ENCODE measurements at places on chromosomes 3 and 15.
A peak's percentile ranks its signal among the peaks of the same experiment; 100 is the strongest.

DNA sequence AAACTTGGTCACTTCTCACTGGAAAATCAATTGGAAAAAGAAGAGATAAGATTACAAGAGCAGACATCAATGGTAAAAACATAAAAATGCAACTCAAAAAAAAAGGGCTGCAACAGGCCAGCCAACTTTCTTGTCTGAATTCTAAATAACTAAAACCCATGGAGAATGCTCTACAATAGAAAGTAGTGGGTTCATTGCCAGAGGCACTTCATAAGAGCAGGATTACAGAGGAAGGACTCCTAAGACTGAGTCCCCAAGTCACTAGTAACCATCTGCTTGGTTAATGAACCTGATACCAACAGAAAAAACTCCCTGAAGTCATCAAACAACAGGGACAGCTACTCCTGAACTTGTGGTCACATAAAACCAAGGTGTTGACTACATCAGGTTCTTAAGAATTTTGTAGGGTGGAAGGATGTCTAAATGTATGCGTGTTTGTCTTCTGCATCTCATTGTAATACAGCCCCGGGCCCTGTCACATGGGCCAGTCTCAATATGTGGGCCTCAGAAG lies 148.6 kb downstream of the IMPG2 start:
- DNase-seq: no peak

- DNase-seq: no peak
Observed at GRCh38 chr15:25678500-25678855, 184.6 kb downstream of the ATP10A start.

DNA sequence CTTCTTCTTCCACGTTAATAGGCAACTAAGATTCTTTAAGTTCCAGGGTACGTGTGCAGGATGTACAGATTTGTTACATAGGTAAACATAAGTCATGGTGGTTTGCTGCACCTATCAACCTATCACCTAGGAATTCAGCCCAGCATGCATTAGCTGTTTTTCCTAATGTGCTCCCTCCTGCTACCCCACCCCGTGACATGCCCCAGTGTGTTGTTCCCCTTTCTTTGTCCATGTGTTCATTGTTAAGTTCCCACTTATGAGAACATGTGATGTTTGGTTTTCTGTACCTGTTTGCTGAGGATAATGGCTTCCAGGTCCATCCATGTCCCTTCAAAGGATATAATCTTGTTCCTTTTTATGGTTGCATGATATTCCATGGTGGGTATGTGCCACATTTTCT lies 21.1 kb downstream of the GTF2A2 start:
- DNase-seq: no peak

DNA sequence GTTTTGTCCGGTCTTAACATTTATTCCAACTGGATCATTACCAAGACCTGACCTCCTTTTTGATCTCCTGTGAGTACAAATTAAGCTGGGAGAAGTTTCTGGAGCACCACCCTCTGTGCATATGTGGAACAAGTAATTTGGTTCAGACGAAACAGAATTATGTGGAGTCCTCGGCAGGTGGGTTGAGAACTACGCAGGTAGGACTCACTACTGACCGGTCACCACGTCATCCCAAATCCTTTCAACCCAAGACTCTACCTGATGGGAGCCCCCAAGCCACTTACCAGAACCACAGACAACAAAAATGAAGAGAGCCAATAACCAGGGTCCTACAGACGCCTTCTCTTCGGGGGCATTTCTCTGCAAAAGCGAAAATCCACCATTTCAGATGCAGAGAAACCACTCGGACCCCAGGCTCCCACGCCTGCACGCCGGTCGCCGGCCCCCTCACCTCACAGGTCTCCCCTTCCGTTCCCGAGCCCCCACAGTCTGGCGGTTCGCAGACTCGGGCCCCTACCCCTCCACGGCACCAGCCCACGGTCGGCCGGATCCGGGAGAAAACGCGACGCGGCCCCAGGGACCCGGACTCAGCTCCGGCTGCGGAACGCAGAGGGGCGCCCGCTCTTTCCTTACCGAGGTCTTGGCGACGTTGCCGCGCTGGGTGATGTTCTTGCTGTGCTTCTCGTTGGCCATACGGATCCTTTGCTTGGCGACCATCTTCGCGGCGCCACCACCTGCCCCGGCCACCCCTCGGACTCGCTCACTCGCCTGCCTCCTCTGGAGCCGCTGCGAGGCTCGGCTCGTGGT lies 674 bp downstream of the SERP1 start:
- DNase-seq: peak; percentile 6

GRCh38 chr15:46701896-46702295 lies 1015.4 kb upstream of the SEMA6D start:
- DNase-seq: no peak

DNA sequence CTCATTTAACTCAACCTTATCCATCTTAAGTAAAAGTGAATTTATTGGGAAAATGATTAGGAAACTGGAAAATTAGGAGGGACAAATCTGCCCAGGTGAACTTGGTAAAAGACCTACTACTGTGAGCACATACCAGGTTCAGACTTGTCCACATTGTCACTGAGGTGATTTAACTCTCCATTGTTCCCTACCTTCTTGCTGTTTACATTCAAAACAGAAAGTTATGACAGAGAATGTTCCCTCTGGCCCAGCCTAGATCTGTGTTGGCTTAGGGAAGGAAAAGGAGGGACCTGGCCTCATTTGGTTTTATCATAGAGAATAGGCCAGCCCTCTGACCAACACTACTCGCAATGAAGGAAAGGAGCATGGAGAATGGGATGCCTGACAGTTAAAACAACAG lies 117.6 kb downstream of the SATB1 start:
- DNase-seq: no peak

- no peak for DNase-seq
Observed at GRCh38 chr3:60114191-60114590, 1064.4 kb upstream of the CFAP20DC start.

GRCh38 chr3:66224220-66224619 lies 3.4 kb downstream of the SLC25A26 start:
- DNase-seq: no peak

DNA sequence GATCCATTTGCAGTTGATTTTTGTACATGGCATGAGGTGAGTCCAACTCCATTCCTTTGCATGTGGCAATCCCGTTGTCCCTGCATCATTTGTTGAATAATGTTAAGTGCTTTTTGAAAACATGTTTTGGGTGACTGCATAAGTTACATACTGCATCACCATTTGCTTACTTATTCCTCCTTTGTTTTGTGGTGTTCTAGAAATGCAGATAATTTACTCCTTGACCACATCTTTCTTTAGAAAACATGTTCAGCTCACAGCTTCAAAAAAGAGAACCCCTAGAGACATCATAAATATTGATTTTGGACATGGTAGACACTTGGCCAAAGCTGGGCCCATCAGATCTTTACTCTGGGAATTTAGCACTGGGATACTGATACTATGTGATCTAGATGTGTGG lies 135.3 kb upstream of the DAZL start:
- DNase-seq: no peak

DNA sequence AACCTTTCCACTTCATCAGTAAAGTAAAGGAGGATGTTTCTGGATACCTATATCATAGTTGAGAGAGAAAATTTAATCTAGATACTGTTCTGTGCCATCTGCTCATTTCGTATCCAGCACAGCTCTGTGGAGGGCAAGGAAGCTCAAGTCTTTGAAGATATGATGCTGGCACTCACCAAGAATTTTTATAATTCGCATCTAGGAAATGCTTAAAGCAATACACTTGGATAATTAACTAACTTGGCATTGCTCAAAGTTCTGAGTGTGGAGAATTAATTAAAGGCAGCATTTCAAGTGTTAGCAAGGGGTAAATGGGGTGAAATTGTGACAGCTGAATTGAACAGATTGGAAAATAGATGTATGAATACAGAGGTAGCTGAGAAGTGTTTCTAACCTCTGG lies 213.2 kb downstream of the KCNMB2 start:
- no peak for DNase-seq

GRCh38 chr3:74129056-74129455 lies 485.4 kb downstream of the CNTN3 start:
- DNase-seq: no peak

- no peak for DNase-seq
Observed at GRCh38 chr3:41749988-41750387, 211.9 kb downstream of the ULK4 start.

GRCh38 chr3:1400571-1400970 lies 307.7 kb downstream of the CNTN6 start:
- DNase-seq: no peak

- no peak for DNase-seq
Observed at GRCh38 chr3:48142316-48142870, 45.8 kb downstream of the CDC25A start.

DNA sequence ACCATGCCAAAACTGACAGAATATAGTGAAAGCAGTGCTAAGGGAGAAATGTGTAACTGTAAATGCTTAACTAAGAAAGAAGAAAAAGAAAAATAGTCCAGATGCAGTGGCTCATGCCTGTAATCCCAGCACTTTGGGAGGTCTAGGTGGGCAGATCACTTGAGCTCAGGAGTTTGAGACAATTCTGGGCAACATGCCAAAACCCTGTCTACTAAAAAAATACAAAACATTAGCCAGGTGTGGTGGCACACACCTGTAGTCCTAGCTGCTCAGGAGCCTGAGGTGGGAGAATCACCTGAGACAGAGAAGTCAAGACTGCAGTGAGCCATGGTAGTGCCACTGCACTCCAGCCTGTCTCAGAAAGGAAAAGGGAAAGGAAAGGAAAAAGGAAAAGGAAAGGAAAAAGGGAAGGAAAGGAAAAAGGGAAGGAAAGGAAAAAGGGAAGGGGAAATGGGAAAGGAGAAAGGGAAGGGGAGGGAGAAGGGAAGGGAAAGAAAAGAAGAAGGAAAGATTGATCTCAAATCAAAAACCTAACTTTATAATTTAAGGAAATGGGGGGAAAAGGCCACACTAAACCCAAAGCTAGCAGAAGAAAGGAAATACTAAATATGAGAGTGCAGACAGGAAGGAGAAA lies 20.3 kb downstream of the C3orf33 start:
- DNase-seq: no peak

DNA sequence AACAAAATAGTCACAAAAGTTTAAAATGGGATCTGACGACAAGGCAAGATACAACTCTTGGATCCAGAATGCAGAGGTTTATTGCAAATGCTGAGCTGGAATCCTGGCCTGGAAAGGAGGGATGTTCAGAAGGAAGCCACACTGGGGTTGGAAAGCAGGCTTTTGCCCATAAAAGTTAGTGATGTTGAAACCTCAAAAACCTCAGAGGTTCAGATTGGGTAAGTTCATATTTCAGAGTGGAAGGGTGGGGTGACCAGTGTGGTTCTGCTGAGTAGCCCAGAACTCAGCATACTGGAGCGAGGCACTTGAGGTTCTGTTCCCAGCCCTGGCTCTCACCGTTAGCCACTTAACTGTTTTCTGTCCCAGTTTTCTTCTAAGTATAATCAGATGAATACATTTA lies 114.0 kb upstream of the OSTN start:
- DNase-seq: no peak

GRCh38 chr3:183210862-183211341 lies 42.2 kb upstream of the B3GNT5 start:
- DNase-seq: no peak

DNA sequence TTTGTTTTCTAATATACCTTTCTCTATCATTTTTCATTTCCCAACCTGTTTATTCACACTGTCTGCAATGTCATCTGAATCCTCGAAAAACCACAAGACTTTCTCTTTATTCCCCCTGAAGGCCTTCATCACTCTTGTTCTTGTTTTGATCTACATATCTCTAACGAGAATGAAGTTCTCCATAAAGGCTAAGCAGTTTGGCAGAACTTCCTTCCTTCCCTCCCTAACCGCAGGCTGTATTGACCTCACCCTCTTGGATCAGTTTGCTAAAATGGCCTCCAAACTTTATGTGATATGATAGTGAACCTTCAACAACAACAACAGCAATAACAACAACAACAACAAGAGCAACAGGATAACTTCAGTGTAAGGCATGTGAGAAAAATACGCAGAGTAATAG lies 392.8 kb downstream of the TIGIT start:
- DNase-seq: no peak

GRCh38 chr3:18188491-18188890 lies 236.6 kb downstream of the SATB1 start:
- no peak for DNase-seq

DNA sequence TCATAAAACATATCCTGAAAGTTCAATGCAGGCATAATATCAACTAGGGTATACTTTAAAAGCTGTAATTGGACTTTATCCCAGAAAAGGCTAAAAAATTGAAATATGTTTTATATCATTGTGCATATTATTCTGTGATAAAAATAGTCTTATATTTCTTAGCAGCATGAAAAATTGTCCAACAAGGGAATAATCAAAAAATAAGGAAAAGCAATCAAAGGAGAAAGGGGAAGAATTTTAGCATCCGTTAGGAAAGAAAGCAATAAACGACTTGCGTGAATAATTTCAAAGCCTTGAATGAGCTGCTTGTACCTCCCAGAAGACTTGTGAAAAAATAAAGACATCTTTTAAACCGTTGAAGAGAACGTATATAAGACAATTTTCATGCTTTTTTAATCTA lies 1369.8 kb upstream of the GBE1 start:
- DNase-seq: no peak

All from ACHN (cell line).